ENCODE measurements at places on chromosomes 3 and 15. TPM values are rescaled to one million over a fixed set of nuclear protein-coding genes. Genes with fewer than 3 reads are reported as not detected.

Gene AP4E1
- total RNA-seq = 12.7 TPM

Gene EIF1B
- total RNA-seq = 55.9 TPM

- DNase-seq = no peak
Observed at GRCh38 chr3:185653949-185654757, 68.1 kb downstream of the SENP2 start.

DNA sequence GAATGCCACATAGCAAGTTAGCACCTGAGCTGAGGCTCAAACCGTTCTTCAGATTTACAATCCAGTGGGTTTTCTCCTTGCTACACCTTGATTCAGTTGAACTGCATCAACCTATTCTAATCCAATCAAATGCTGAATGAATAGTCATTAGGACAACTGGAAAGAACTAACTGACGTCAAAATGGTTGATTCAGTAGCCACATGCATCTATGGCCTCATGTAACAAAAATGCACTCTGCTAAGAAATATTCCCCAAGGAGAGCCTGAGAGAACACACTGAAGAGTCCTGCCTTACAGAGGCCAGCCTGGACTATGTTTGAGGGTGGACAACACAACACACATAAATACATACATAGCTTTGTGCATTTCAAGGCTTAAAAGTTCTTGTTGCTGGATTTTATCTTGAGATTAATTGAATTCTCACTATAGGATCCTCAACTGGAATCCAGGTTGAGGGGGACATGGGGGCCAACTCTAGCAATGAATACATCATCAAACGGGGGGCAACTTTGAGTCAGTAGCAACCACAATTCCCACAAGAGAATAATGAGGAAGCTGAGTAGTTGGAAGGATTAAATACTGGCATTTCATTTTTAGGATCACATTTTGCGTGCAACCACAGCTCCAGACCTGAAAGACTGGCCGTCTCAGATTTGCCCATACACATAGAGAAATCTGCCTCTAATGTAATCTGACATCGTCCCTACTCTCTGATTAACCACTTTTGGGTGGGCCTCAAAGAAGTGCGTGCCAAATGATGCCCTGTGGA is 280.2 kb upstream of the ICE2 start:
- no peak for DNase-seq

- no peak for DNase-seq
Observed at GRCh38 chr3:101667331-101667730, 9.6 kb downstream of the ZBTB11 start.

DNA sequence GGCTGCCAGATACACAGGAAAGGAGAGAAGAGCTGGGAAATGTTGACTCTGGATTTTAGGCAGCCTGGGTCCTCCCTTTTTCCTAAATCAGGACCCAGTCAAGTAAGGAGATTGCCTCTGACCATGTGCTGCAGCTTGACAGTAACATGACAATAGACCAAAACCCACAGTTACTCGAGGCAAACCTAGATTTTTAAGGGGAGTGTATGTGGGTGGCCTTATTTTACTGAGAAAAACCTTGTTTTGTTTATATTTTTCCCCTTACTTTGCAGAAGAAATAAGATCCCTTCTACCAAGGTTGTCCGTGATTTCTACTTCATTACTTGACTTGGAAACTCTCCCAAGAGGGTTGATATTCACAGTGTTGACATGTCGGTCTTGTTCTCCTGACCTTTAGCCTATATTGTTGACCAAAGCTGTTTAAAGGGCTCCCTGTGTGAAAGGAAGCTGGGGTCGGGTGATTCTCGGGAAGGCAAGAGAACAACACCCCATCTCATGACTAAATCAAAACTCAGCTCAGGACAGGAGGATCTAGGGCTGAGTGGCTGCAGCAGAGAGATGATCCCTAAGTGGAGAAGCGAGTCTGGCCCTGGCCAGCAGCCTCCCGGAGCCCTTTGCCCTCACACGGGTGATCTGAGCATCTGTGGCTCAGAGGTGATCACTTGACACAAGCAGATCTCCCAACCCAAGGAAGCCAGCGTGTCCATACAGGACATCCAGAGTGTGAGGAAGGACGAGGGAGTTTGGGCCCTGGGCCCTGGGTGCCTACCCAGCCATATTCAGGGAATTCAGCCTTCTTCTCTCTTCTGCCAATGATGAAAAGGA is 31.0 kb upstream of the SLCO2A1 start:
- DNase-seq = peak; percentile 35

DNA sequence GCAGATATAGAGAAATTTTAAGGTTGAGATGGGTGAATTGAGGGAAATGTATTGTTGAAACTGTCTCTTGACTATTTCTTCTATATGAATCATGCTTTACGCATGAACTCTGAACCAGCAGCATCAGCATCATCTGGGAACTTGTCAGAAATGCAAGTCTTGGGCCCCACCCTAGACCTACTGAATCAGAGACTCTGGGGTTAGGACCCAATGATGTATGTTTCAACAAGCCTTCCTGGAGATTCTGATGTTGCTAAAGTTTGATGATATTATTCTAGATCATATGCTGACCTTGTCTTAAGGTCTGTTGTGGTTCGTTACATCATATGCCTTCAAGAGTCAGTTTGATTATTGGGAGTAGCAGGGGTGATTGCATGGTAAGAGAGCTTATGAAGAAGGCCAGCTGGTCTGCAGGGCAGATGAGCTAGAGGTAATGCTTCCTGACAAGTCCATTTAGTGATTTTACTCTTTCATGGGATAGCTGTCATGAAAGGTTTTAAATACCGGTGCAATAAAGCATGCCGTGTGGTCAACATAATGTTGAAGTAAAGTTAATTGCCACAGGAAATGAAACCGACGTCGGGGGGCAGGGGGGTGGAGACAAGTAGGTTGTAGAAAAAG is 152.4 kb upstream of the MRPL3 start:
- DNase-seq = no peak

DNA sequence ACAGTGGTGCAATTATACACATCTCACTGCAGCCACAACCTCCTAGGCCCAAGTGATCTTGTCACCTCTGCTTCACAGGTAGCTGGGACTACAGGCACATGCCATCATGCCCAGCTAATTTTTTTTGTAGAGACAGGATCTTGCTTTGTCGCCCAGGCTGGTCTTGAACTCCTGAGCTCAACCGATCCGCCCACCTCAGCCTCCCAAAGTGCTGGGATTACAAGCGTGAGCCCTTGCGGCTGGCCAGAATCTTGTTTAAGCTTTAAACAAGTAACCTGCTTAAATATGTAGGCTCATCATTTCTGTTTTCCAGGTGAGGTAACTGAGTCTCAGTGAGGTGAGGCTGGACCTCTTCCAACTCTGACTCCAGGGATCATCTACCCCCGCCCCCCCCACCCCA is 7.7 kb upstream of the PSTPIP1 start:
- DNase-seq = no peak

GRCh38 chr3:164577667-164578210 is 500.6 kb downstream of the SI start:
- no peak for DNase-seq
